Naive thymus-derived CD4-positive, alpha-beta T cell (primary cell): ENCODE measurements at places on chromosomes 5 and 9. TPM values are rescaled to one million over a fixed set of nuclear protein-coding genes. Genes with fewer than 3 reads are reported as not detected.

OTULIN gene
- 60.0 TPM for total RNA-seq

TMC1 gene
- total RNA-seq: not detected

ZCCHC7 gene
- 23.2 and 26.1 TPM in 2 replicates for total RNA-seq

TUSC1 gene
- not detected for total RNA-seq

TICAM2 gene
- 1.9 TPM for total RNA-seq

C1QTNF2 gene
- total RNA-seq: not detected

AIF1L gene
- 0.44 TPM for total RNA-seq

FOXD4L4 gene
- total RNA-seq: 0.15 and 0.29 TPM in 2 replicates

CYSRT1 gene
- total RNA-seq: 0.43 and 0.63 TPM in 2 replicates

SLC9A3 gene
- total RNA-seq: 2.4 TPM

SPAG8 gene
- total RNA-seq: 9.1 TPM

ADCY2 gene
- total RNA-seq: not detected

DRD1 gene
- total RNA-seq: not detected

ACOT12 gene
- total RNA-seq: not detected

CDX1 gene
- total RNA-seq: not detected in 2 replicates

CD274 gene
- 8.4 TPM for total RNA-seq

ANKRD31 gene
- total RNA-seq: 0.93 TPM

LCN9 gene
- total RNA-seq: not detected in 2 replicates

SHISAL2B gene
- total RNA-seq: not detected

SLC25A51 gene
- total RNA-seq: 37.8 TPM

SEMA5A gene
- total RNA-seq: 0.40 TPM

IFNA21 gene
- total RNA-seq: not detected

XRCC4 gene
- 2.9 TPM for total RNA-seq

HTR4 gene
- not detected for total RNA-seq

YTHDC2 gene
- 52.2 TPM for total RNA-seq

BICD2 gene
- total RNA-seq: 28.0 TPM

SLC46A2 gene
- not detected for total RNA-seq

SLC36A3 gene
- total RNA-seq: not detected in 2 replicates

CDH9 gene
- not detected for total RNA-seq

EPB41L4B gene
- 0.23 and 0.36 TPM in 2 replicates for total RNA-seq

SLC25A46 gene
- total RNA-seq: 35.9 TPM

TRPM3 gene
- total RNA-seq: not detected

FCN2 gene
- total RNA-seq: not detected

EDIL3 gene
- not detected for total RNA-seq

IER5L gene
- 3.4 TPM for total RNA-seq

IL3 gene
- not detected for total RNA-seq

PCDHB10 gene
- not detected for total RNA-seq

SLC6A3 gene
- total RNA-seq: not detected

C9orf50 gene
- total RNA-seq: not detected

LCN12 gene
- 0.89 TPM for total RNA-seq

WDR38 gene
- not detected for total RNA-seq

PCDHGB6 gene
- total RNA-seq: 0.19 TPM

PPIC gene
- total RNA-seq: not detected

DND1 gene
- total RNA-seq: 2.1 TPM

STK32A gene
- total RNA-seq: not detected

BARHL1 gene
- not detected for total RNA-seq

ADRB2 gene
- total RNA-seq: 2.8 TPM

GFI1B gene
- total RNA-seq: 0.21 TPM

DDX4 gene
- total RNA-seq: not detected

CATSPER3 gene
- total RNA-seq: 0.53 TPM

TYRP1 gene
- not detected for total RNA-seq

PIK3R1 gene
- 119 TPM for total RNA-seq

ADAMTS19 gene
- total RNA-seq: not detected in 2 replicates

MAT2B gene
- total RNA-seq: 127 TPM

CDH12 gene
- total RNA-seq: not detected in 2 replicates

ECM2 gene
- not detected for total RNA-seq

S100Z gene
- 1.3 TPM for total RNA-seq

SAXO1 gene
- total RNA-seq: 0.27 TPM

TNFSF8 gene
- total RNA-seq: 129 and 136 TPM in 2 replicates
